Right ventricle myocardium inferior (tissue), 1 donor: ENCODE measurements at places on chromosomes 7 and 10. TPM values are rescaled to one million over a fixed set of nuclear protein-coding genes. Genes with fewer than 3 reads are reported as not detected.

- DNase-seq, result peak; percentile 91
These were observed 2.1 kb downstream of the GIGYF1 start for GRCh38 chr7:100691676-100692577.

DNA sequence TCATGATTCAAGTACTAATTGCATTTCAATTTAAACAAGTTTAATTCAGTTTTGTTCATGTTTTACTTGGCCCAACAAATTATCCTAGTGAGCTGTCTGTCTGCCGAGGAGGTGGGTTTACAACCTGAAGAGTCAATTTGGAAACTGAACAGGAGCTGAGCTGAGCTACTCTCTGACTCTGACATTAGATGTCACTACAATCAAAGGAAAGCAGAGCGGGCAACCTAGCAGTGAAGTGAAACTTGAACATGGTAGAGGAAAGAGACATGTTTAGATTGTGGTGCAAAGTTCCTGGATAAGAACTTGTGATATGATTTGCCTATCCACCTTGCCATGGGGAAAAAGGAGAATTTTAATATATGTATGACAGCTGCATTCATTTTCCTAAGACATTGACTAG lies 9.6 kb upstream of the AGR3 start:
- DNase-seq, result no peak

DNA sequence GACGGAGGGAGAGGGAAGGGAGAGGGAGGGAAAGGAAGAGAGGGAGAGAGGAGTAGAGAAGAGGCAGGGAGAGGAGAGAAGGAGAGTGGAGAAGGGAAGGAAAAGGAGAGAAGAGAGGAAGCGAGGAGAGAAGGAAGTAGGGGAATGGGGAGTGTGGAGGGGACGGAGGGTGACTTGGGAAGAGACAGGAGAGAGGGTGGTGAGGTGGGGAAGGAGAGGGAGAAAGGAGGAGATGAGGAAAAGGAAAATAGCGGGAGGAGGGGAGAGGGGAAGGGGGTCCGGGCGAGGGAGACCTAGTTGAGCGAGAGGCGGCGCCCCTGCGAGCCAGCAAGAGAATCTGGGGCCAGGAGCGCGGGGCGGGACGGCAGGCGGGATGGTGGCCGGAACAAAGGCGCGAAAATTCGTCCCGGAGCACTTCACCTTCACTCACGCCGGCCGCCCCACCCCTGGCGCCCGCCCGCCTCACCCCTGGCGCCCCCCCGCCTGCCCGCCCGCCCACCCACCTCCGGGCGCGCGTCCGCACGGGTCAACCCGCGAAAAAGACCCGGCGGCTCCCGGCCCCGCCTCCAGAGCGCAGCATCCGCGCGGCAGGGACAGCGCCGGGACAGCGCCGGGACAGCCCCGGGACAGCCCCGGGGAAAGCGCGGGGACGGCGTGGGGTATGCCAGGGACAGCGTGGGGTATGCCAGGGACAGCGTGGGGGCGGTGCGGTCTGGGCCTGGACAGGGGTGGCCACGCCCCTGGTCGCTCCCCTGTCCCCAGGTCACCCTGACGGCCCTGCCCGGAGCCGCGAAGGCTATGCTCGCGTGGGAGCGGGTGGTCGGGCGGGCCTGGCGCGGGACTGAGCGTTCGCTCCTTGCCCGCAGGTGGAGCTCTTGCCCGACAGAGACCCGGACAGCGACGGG lies 4.2 kb downstream of the VSTM2A start:
- no peak for DNase-seq

GRCh38 chr7:137717811-137718271 lies 128.9 kb downstream of the DGKI start:
- DNase-seq, result no peak

- DNase-seq, result no peak
These were observed 48.9 kb upstream of the IGFBP3 start for GRCh38 chr7:45969940-45970339.

DNA sequence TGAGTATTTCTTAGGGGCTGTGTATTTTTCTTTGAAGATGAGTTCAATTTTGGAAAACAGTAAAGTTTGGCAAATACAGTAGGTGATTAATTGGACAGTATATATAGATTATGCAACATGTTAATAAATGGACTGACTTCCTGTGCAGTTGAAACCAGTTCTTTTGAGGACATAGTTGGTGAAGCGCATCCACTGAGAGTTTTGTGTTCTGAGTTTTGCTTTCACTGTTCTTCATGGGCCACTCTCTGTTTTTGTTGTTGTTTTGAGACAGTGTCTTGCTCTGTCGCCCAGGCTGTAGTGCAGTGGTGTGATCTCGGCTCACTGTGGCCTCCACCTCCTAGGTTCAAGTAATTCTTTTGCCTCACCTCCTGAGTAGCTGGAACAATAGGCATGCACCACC lies 109.0 kb downstream of the SDHAF3 start:
- DNase-seq, result no peak

DNA sequence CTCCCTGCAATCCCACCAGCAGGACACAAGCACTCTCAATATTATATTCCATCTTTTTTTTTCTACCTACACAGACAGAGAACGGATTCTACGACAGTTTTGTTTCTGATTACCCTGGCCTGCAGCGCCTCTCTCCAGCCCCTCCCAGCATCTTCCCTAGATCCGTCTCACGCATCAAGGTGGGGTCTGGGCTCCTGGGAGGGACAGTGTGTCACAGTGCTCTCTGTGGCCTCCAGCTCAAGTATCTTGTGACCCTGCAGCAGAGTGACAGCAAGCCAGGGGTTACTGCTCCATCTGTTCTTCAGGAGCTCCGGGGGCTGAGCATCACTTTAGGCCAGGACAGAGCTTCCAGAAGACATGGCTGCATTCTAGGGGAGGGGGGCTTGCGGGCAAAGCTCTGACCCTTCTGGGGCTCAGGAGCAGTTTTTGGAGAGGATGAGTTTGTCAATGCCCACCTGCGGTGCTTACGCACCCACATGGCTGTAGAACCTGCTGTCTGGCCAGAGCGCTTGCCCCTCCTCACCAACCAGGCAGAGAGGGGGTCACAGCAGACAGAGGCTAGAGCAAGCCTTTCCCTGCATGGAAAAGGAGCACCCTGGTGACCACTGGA lies 22.6 kb downstream of the MYO1G start:
- no peak for DNase-seq

DNA sequence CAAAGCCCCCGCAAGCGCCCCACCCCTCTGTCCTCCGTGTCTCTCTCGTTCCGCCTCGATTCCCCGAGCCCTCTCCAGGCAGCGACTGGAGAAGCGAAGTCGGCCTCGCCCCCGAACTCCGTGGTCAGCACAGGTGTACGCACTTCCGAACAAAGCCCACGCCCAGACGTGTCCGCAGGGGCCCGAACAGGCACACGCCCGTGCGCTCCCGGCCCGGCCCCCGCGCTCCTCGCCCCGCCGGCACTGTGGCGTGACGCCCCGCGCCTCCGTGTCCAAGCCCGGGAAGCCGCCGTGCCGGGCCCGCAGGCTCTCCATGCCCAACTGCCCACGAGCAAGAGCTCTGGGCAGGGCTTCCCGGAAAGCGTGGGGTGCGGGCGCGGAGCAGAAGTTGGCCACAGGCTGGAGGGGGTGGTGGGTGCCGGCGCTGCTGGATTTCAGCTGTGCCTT lies 662 bp downstream of the NRCAM start:
- DNase-seq, result no peak

The OR2A5 gene
- total RNA-seq, result not detected

GRCh38 chr10:21820952-21821351 lies 182.6 kb downstream of the DNAJC1 start:
- no peak for DNase-seq

The LIPN gene
- not detected for total RNA-seq

The TRIM50 gene
- 0.32 TPM for total RNA-seq

The TLX1 gene
- not detected for total RNA-seq

The HOXA4 gene
- total RNA-seq, result 0.14 TPM

DNA sequence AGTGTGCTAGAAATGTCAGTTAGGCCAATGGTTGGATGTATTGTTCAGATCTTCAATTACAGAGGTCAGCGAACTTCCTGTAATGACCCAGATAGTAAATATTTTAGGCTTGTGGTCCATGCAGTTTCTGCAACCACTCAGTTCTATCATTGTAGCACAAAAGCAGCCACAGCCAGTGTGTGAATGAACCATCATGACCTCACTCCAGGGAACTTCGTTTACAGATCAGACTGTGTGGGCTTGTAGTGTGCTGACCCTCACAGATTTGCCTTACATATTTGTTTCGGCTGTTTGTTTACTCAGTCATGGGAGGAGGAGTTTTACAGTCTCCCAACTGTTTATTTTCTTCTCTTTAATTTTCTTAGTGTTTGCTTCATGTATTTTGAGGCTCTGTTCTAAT lies 55.4 kb downstream of the LANCL2 start:
- no peak for DNase-seq

GRCh38 chr7:75734586-75735458 lies 3.9 kb downstream of the HIP1 start:
- DNase-seq, result no peak

- DNase-seq, result no peak
These were observed 60.3 kb upstream of the SP4 start for GRCh38 chr7:21367537-21367936.

DNA sequence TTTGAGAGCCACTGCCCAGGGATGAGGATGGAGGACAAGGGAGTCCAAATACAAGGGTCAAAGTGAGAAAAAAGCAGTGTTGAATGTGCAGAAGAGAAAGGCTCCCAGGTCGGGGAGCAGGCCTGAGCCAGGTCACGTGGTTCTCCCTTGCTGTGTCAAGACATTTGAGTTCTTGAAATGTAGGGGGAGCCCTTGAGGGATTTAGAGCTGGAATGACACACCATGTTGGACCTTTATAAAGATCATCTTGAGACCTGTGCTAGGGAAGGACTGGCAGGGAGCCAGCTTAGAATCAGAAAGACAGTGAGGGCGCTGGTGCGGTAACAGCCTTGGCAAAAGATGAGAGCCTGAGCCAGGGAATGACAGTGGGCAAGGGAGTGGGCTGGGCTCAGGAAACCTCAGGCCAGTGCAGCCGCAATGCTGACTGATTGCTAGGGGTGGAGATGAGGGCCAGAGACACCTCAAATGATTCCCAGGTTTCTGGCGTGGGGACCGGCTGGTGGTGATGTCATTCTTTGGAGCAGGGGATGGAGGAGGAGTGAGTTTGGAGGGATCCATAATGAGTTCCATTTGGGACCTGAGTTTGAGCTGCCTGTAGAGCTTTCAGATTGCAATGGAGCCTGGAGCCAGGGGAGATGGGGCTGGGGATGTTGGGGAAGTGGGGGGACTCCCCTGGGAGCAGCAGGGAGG lies 120.1 kb downstream of the PTPN20 start:
- peak; percentile 23 for DNase-seq

GRCh38 chr7:131302876-131303707 lies 24.6 kb upstream of the MKLN1 start:
- DNase-seq, result no peak

The CYP3A4 gene
- total RNA-seq, result not detected

DNA sequence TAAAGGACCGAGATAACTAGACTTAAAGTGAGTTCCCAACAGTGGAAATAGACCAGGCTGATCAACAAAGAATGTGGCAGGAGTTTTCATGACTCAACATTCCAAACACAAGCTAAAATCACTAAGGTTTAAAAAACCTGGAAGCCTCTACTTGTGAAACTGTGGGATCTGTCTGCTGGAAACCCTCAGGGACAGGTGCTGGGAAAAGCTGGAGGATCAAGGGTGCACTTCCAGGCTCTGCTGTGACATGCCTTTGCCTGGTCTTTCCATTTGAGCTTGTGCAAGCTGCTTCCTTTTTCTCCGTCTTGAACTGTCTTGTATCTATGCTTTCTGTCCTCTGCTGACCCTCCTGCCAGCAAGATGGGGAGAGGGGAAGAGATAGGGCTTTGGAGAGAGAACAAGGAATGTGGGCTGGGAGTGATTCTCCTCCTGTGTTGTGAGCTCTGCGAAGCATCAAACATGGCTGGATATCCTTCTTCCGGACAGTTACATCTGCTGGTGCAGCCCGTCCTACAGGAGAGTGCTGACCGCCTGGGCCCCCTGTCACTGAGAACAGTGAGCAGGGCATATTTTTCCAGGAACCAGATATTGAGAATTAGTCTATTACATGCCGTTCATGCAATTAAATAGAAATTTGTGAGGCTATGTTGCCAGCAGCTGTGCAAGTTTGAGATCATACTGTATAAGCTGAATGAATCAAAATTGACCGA lies 25.5 kb downstream of the ARHGAP22 start:
- DNase-seq, result no peak

GRCh38 chr7:26078437-26079336 lies 73.3 kb upstream of the NFE2L3 start:
- peak; percentile 83 for DNase-seq

DNA sequence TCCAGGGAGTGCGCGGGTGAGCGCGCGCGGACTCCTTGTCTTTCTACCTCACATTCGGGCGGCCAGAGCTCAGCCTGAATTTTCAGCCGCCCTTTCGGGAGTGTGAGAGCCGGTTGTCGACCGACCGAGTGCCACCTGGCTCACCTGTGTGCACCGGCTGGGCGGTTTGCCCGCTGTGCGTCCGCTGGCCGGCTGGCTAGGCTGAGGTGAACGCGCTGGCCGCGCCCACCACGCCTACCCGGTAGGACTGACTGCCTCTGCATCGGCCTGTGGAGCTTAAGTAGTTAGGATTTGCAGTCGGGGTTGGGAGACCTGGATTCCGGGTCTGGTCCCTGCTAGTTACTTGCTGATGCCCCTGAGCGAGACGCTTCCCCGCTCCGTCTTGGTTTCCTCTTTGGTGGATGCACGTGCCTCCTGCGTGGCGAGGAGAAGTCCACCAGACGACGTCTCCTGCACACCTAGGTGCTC lies 553 bp downstream of the TSPAN15 start:
- no peak for DNase-seq

DNA sequence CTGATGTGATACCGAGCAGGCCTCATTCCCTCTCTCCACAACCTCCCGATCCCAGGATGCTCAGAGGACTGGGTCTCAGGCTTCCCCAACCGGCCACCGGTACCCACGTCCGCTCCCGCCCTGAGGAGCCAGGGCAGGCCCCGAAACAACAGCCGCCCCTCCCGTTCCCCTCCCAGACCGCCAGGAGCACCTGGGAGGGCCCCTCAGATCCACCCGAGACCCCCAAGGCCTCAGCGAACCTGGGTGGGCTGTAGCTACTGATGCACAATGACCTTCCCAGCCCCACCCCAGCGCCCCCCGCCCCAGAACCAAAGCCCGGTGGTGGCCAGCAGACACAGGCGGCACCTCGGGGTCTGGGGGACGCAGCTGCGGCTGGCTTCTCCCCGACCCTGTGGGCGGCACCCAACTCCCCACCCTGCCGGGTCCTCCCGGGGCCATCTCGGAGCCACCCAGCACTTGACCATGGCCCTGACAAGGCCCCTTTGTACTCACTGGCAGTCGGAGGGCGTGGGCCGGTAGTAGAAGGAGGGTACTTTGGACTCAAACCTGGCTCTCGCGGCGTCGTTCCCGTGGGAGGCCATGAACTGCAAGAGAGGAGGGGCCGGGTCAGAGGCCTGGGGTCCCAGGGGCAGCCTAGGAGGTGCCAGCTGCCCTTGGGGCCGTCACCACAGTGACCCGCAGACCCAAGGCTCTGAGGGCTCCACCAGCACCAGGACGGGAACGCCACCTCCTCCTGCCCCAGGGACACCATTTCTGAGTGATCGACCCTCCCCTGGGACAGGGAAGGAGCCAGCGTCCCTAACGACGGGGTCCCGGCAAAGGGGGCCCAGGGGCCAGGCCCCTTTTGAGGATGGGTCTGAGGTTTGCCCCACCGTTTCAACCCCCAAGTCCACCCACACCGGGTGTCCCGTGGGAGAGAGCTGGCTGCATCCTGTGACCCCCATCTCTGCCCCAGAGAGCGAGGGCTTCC lies 28.1 kb downstream of the ADAP1 start:
- peak; percentile 45 for DNase-seq
